ENCODE measurements at places on chromosomes 7 and 10. TPM values are rescaled to one million over a fixed set of nuclear protein-coding genes. Genes with fewer than 3 reads are reported as not detected.

CYTH3 gene
- 20.8 TPM for total RNA-seq

FKBP6 gene
- not detected for total RNA-seq

- no peak for DNase-seq
Observed at GRCh38 chr7:142196066-142196840, 61.6 kb downstream of the PRSS58 start.

TNS3 gene
- 2.7 TPM for total RNA-seq

- no peak for DNase-seq
Observed at GRCh38 chr7:129779602-129780256, 168.2 kb downstream of the NRF1 start.

TBL2 gene
- total RNA-seq = 28.7 TPM

Data from GM12878 (cell line).